ENCODE measurements at places on chromosomes 3 and 15.
A peak's percentile ranks its signal among the peaks of the same experiment; 100 is the strongest.

GRCh38 chr3:177657243-177657642 lies 460.0 kb upstream of the TBL1XR1 start:
- no peak for DNase-seq

DNA sequence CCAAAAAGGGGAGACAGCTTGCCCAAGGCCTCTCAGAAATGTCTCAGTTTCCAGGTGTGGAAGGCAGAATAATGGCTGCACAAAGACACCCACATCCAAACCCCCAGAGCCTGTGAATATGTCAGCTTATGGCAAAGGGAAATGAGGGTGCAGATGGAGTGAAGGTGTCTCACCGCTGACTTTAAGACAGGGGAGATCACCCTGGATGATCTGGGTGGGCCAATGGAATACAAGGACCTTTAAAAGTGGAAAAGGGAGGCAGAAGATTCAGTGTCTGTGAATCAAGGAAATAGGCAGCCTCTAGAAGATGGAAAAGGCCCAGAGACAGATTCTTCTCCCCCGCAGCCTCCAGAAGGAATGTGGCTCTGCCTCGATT lies 48.8 kb upstream of the ATP2B2 start:
- DNase-seq: no peak

GRCh38 chr3:37200141-37200540 lies 25.8 kb upstream of the LRRFIP2 start:
- DNase-seq: no peak

DNA sequence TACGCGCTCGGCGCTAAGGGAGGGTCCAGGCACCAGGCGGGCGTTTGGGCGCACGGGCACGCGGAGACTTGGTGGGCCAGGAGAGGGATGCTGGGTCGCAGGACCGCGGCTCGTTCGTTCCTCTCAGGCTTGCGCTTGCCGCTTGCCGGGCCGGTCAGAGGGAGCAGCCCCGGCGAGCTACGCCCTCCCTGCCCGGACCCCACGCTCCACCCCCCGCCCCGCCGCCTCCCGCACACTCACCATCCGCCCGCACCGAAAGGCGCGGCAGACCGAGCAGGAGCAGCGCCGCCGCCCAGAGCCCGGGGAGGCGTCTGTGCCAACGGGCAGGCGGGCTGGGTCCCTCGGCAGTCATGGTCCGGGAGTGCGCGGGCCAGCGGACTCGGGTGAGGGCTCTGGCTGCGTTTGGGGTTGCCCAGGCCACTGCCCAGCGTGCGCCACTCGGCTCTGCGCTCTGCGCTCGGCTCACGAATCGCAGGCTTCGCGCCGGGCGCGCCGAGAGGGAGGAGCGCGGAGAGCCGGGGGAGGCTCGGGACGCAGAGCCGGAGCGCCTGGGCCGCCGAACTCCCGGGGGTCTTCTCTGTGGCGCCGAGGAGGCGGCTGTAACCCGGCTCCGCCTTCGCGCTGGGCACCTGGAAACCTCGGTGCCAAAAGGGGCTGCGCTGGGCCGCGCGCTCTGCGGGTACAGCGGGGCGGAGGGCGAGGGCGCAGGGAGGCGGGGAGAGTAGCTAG lies at the start of gene SUSD5:
Gene SUSD5 (minus strand): TSS at position 365 of the 729 bp plus-strand sequence. CDS start 13 bp downstream, at position 352.
- peak; percentile 34 for DNase-seq

DNA sequence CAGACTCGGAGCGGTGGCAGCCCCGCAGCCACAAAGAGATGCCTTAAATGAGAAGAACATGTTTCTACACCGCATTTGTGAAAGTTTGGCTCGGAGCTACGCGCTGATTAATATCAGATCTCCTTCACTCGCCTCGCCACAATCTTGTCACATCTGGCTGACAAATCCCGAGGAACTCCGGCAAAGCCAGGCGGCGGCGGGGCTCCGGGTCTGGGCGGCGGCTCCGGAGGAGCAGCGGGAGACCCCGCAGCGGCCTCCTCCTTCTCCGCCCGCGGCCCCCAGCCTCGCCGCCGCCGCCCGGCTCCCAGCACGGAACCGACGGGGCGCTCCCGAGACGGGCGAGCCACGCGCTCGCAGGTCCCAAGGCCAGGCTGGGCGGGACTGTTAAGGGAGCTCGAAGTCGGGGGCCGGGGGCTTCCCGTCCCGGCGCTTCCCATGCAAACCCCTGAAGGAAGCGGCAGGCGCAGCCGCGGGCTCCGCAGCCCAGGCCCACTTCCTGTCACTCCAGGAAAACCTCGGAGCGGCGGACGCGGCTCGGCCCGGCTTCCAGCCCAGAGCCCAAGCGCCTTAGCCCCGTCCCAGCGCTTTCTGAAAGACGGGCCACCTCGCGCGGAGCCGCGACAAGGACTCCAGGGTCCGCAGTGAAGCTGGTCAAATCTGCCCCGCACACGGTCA lies 1.2 kb downstream of the BNC1 start:
- DNase-seq: peak; percentile 60

GRCh38 chr15:45199136-45199810 lies 11.5 kb upstream of the SHF start:
- peak; percentile 62 for DNase-seq

DNA sequence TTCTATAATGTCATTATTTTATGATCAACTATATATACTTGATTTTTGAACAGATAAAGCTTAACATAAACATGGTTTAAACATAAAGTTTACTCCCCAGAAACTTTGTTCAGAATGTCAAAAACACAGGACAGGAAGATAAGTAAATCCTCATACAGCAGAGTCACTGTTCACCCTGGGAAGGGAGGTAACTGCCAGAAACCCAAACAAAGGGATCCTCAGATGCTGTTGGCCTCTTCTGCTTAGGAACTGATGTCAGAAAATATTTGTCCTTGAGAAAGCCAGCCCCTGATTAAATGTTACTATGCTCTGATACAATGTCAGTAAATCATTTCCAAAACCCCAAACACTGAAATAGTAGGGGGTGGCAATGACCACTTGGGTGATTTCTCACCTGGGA lies 185.3 kb downstream of the TJP1 start:
- no peak for DNase-seq

- no peak for DNase-seq
Measured at GRCh38 chr3:150488867-150489266, 57.4 kb downstream of the SERP1 start.

GRCh38 chr15:26201177-26201858 lies 338.2 kb upstream of the ATP10A start:
- no peak for DNase-seq

GRCh38 chr3:48747015-48747615 lies 30.1 kb upstream of the IP6K2 start:
- no peak for DNase-seq

GRCh38 chr3:123480428-123480827 lies 31.5 kb upstream of the ADCY5 start:
- DNase-seq: no peak

GRCh38 chr3:161049683-161050248 lies 55.4 kb downstream of the B3GALNT1 start:
- DNase-seq: no peak

DNA sequence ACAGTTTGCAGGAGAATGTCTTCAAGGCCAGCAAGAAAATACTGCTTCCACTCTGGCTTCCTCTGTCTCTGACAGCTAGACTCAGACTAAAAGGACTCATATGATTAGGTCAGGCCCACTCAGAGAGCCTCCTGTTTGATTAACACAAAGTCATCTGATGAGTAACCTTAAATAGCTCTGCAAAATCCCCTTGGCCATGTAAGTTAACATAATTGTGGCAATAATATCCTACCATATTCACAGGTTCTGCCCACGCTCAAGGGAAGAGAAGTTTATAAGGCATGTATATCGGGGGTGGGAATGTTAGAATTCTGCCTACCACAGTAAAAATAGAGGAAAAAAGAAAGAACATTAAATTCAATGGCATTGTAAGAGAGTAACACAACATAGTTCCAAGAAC lies 20.6 kb upstream of the HHATL start:
- no peak for DNase-seq

DNA sequence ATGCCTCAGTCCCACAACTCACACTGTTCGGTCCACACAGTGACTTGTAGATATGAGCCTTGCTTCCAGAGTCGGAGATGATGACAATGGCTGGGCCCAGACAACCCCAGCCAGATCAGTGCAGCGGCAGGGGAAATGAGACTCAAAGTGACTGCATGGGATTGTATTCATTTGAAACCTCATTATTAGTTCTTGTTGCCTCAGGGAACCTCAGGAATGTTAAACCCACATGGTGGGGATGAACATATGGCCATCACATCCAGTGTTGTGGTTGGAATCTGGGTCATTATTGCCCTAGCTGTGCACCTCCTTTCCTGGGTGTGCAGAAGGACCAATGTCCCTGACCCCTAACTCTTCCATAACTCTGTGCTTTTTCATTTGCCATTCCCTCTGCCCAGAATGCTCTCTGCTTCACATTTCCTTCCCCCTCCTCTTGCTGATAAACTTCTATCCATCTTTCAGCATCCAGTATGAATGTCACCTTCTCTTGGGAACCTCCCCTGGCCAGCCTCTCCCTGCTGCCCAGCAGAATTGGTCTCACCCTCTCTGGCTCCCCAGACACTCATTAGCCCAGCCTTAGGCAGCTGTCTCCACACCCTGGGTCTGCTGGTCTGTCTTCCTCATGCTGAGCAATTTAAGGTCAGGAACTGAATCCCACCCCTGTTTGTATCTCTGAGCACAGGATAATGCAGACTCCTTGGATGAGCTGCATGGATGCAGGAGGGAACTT lies 67.0 kb upstream of the TNFAIP8L3 start:
- no peak for DNase-seq

GRCh38 chr15:41983221-41983620 lies 10.9 kb upstream of the EHD4 start:
- no peak for DNase-seq

DNA sequence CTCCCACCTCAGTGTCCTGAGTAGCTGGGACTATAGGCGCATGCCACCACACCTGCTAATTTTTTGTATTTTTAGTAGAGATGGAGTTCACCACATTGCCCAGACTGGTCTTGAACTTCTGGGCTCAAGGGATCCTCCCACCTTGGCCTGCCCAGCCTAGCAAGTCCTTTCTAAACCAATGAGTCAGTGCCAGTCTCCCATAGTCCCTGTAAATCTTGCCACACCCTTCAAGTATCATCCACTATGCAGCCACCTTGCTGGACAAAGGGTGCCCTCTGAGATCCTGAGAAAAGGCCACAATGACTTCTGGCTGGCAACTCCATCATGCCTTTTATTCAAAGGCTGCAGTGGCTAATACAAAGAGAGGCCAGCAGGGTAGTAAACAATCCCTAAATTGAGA lies 184.0 kb downstream of the ABHD5 start:
- DNase-seq: no peak

- DNase-seq: no peak
Measured at GRCh38 chr3:114392831-114393230, 99.0 kb downstream of the TIGIT start.

DNA sequence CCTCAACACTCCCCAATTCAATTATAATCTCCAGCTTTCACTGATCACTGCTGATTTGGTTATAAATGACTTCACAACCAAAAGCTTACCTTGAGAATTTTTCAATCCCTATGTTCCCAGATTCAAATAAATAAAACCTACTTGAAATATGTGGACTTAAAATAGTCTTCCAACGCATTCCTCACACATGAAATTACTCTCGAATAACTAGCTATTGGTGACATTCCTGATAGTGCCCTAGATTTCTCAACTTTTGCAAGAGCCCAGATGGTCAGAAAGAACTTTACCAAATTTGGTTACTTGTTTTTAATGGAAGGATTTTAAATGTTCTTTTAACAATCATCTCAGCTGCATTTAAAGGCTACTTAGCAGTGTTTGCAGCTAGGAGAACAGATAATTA lies 605.5 kb downstream of the FHIT start:
- DNase-seq: no peak

DNA sequence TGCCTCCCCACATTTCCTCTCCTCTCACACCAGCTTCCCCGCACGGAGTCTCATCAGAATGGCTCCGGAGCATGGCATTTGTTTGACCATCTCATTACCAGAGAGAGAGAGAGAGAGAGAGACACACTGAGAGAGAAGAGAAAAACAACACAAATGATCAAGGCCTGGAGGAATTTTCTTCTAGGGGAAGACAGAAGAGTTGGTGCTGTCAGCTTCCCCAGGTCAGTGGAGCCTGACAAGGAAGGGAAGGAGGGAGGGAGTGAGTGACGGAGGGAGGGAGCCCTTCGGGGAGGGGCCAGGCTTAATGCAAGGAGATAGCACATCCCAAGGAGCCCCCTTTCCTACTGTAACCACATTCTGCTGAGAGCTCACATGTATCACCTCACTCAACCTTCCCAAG lies 9.1 kb downstream of the ST8SIA2 start:
- DNase-seq: no peak

Measured in NCI-H82 (cell line).